ENCODE measurements at places on chromosomes 4 and X.

DNA sequence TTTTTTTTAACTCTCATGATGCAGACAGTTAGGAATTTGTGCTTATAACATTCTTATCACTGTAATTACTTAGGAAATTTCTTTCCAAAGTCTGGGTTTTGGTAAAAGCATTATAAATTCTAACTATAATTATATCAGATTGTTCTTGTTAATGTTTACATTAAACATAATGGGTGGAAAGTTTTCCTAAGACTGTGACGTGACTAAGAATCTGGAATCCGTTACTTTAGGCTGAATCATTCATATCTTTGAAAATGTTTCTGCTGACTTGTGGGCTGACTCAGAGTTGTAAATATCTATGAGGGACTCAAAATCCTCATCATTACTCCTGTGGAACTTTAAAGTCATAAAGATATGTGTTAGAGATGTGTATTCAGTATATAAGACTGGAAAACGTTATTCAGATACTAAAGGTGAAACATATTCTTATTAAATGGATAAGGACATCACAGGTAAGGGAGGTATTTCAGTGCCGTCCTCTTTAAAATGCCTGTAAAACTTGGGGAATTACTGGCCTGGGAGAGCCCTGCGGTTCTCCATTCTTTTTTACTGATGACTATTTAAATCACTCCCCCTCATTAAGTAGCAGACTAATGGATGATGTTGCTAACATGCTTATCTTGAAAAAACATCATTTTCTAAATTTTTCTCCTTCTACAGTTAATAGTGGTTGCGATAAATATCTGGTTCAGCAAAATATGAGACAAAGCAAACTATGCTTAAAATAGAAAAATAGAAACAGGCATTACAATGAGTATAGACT, 159.0 kb downstream of the DCLK2 start:
- DNase-seq, result peak; percentile 94

GRCh38 chrX:79367907-79368306, 773 bp upstream of the ITM2A start:
- no peak for DNase-seq

GRCh38 chrX:94058728-94059382, 384.8 kb downstream of the FAM133A start:
- peak; percentile 14 for DNase-seq

- no peak for DNase-seq
Measured at GRCh38 chr4:12924253-12924652, 559.9 kb downstream of the RAB28 start.

- DNase-seq, result peak; percentile 93
Measured at GRCh38 chr4:102826890-102827673, at the start of gene UBE2D3. TSS of gene UBE2D3 (minus strand) at chr4:102827551. CDS start at chr4:102826508, 1,043 bp downstream.

DNA sequence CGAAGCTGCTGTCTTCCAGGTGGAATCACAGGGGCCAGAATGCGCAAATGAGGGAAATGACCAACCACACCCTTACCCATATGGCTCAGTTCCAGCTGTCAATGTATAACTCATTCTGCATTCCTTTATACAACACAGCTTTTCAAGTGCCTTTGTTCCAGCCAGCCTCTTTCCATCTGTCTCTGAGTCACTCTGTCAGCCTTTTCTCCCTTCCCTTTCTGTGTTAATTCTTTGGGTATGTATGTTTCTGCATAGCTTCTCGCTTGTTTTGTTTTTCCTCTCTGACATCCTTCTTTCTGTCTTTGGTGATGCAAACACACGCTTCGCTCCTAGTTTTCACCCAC, 54.5 kb downstream of the RS1 start:
- DNase-seq, result peak; percentile 12

GRCh38 chr4:92968556-92968955, 664.8 kb downstream of the GRID2 start:
- DNase-seq, result peak; percentile 16

DNA sequence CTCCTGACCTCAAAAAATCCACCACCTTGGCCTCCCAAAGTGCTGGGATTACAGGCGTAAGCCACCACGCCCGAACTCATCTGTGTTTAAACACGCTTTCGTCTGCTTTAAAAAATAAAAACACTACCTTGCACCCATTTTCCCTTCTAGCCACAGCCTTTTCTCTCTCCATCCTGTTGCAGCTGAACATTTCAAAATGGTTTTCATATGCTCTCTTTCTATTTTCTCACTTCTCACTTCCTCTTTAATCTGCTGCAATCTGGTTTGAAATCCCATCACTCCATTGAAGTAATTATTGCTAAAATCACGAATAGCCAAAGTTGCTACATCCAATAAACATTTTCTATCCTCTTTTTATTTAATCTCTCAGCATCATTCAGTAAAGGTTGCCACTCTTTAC, 70.0 kb downstream of the DCHS2 start:
- DNase-seq, result no peak

DNA sequence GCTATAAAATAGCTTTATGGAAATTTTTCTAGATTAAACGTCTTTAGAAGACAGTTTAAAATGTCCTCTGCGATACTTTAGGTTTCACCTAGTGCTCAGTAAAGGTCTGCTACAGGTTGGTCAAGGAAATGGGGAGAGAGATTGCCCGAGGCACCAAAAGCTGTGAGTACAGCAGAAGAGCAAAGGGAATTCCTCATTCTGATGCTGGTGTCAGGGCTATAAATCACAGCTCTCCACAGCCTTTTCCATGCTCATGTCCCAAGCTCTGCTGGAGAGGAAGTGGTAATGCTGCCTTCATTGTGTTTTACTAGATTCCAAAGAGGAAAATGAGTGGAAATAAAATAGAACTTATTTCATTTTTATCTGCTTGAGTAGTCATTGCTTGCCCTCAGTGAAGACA, 2060.4 kb downstream of the ARAP2 start:
- DNase-seq, result no peak

DNA sequence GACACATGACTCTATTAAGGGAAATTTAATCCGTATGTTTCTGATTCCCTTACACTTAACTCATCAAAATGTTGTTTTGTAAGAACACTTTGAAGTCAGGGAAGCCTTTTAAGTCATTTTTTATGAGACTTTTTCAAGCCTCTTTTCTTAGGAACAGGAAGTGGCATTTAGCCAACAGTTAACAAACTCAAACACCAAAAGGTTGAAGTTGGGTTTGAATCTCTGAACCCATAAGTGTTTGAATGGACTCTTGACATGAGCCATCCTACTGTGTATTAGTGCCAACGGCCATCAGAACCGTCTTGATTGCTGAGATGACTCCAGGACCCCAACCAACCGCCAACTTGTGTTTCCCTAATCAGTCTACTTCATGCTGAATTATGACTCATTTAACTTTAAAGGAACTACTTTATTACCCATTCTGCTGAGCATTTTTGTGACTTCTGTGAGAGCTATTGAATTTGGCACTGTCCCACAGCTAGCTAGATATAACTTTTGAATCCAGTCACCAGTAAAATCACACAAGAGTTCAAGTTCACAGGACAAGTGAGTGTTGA, 209.1 kb upstream of the FAT1 start:
- DNase-seq, result peak; percentile 47

GRCh38 chr4:153064571-153064970, 128.4 kb downstream of the FHDC1 start:
- no peak for DNase-seq

GRCh38 chr4:176034499-176034898, 31.1 kb upstream of the WDR17 start:
- DNase-seq, result peak; percentile 8

DNA sequence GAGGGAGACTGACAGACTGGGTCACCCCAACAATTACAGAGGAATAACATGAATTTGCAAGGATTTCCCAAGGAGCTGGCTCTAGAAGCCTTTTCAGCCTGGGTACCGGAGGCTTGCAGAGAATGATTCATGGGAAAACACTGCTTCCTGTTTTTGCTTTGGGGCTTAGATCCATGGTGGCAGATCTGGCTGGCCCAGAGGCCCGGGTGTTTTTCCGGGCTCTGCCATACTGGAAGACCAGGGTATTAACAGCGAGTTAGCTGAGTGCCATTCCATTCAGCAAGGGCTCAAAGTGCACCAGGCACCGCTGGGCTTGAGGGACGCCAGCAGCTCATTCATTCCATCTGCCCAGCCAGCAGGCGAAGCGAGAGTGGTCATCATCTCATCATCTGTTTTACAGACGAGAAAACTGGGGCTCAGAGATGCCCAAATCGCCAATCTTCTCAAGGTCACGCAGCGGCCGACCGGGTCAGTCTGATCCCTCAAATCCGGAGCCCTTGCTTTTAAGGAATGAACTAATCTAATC, 1.3 kb downstream of the WDR1 start:
- DNase-seq, result no peak

GRCh38 chr4:71614621-71615020, 169.3 kb downstream of the GC start:
- DNase-seq, result no peak

- no peak for DNase-seq
Measured at GRCh38 chr4:87306056-87306455, 16.6 kb downstream of the HSD17B13 start.

DNA sequence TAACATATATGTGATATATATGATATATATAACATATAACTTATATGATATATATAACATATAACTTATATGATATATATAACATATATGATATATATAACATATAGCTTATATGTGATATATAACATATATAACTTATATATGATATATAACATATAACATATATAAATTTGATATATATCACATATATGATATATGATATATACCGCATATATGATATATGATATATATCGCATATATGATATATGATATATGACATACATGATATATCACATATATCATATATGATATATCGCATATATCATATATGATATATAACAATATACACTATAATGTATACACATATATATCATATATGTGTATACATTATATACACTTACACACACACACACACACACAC, 114.3 kb downstream of the ELOVL6 start:
- no peak for DNase-seq

DNA sequence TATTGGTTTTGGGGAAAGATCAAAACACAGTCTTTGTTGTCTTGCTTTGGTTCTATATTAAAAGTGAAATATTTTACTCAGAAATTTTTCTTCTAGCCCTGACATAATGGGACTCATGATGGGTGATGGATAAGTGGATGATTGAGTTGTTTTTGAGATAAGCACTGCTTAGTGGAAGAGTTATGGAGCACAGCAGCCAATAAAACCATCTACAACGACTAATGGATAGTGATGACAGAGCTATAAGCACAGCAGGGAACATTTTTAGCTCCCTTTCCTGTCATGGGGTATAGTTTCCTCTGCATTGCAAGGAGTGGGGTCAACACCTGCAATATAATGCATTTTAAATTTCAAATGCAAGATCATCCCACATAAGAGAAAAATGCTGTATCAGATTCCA, 812.4 kb downstream of the STPG2 start:
- no peak for DNase-seq

DNA sequence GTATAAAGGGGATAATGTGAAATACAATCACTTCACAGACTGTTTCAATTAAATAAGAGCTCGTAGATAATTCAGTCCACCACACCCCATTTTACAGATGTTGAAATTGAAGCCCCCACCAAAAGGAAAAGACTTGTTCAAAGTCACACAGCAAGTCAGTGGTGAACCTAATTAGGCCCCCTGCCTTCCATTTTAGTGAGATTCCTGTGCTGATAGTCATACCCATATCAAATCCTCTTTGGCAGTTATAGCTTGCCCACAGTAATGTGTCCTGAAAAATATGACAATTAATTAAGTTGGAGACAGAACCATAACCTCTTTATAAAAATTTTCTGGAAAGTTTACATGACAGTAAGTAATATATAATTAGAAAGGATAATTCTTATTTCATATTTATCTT, 58.0 kb downstream of the AR start:
- DNase-seq, result no peak

- DNase-seq, result no peak
Measured at GRCh38 chr4:136823020-136823419, 709.3 kb downstream of the PCDH18 start.

DNA sequence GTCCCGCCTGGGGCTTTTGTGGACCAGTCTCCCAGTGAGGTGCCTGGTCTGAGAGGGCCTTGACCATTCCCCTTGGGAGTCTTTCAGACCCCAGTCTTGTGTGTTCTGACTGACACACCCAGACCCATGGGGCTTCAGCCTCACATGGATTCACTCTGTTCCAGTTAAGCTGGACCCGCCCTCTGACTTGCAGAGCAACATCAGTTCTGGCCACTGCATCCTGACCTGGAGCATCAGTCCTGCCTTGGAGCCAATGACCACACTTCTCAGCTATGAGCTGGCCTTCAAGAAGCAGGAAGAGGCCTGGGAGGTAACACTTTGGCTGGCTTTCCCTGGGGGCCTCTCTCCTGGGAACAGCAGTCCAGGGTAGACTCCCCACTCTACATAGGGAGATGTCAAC, 6.8 kb downstream of the IL9R start:
- no peak for DNase-seq

DNA sequence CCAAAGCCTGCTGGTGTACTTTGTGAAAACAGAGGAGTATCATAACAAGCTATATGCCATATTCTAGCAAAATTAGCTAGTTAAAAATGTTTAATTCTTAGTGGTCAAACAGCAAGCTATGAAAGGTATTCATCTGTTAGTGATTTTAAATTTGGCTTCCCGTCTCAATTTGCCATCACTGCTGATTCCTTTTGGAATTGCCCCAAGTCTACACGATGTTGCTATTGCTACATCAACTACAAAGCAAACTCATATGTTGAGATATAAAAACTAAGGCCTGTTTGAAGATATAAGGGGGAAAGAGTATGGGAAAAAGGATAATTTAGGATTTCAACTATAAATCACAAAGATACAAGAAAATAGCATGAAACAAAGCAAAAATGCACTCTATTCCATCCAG, 146.1 kb downstream of the COL25A1 start:
- no peak for DNase-seq

GRCh38 chr4:174474457-174475075, 47.7 kb downstream of the HPGD start:
- DNase-seq, result no peak

GRCh38 chr4:147351083-147351787, 129.7 kb upstream of the EDNRA start:
- DNase-seq, result no peak

GRCh38 chr4:176758323-176758722, 34.4 kb downstream of the VEGFC start:
- no peak for DNase-seq

- DNase-seq, result no peak
Measured at GRCh38 chrX:100658941-100659381, 15.0 kb downstream of the SRPX2 start.

- peak; percentile 73 for DNase-seq
Measured at GRCh38 chr4:15805583-15806517, 27.7 kb downstream of the CD38 start.

GRCh38 chrX:11334165-11334564, 41.0 kb downstream of the AMELX start:
- DNase-seq, result no peak

DNA sequence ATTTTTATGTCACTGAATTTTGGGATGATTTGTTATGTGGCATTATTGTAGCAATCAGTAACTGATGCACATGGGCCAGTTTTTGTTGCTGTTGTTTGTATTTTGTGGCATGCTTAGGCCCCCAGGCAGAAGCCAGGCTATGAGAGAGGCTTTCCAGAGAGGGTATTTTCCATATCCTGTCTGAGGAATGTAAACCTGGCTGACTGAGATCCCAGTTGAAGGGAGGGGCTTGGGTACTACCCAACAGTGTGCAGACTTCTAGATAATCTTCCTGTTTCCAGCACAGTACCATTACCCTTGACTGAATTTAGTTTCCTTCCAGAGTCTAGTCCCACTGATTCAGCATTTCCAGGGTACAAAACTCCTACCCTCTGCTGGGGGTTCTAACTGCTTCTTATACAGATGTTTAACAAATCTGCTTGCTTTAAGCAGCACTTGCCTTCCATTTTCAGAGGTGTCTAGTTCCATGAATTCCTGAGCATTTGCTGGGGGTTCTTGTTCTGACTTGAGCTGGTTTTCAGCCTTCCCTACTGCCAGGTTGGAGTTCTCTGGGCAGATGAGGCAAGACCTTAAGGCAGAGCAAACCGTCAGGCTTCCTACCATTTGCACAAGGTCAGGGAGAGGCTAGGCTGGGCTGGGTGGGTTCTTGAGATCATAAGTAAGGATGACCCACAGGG, 104.7 kb upstream of the EGFL6 start:
- DNase-seq, result no peak

Measured in H4 (cell line).